ENCODE measurements at places on chromosomes 2 and 18.
A peak's percentile ranks its signal among the peaks of the same experiment; 100 is the strongest.

DNA sequence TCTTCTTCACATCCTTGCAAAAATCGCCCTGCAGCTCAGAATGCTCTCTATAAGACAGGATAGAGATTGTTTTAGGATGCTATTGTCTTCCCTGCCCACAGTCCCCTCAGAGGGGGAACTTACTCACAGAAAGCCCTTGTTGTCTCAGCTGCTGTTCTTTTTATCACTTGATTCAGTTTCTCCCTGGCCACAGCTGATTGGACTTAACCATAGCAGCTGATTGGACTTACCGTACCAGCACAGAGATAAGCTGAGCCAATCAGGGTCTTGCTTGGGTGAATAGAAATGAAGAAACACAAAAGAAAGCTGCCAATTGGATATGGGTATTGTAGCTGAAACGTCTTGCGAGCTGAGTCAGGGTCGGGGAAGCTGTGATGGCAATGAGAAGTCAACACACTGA, 194.2 kb upstream of the MEX3C start:
- DNase-seq: no peak

- DNase-seq: no peak
Measured at GRCh38 chr2:114543236-114543766, 100.9 kb downstream of the DPP10 start.

- no peak for DNase-seq
Measured at GRCh38 chr2:177052471-177052870, 160.1 kb upstream of the HNRNPA3 start.

DNA sequence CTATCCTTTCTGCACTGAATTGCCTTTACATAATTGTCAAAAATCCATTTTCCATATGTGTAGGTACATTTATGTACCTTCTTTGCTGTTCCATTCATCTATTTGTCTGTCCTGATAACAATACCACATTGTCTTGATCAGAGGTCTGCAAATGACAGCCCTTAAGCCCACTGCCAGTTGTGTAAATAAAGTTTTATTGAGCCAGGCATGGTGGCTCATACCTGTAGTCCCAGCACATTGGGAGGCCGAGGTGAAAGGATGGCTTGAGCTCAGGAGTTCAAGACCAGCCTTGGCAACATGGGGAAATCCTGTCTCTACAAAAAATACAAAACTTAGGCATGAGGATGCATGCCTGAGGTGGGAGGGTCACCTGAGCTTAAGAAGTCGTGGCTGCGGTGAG, 121.0 kb downstream of the TFCP2L1 start:
- DNase-seq: no peak

DNA sequence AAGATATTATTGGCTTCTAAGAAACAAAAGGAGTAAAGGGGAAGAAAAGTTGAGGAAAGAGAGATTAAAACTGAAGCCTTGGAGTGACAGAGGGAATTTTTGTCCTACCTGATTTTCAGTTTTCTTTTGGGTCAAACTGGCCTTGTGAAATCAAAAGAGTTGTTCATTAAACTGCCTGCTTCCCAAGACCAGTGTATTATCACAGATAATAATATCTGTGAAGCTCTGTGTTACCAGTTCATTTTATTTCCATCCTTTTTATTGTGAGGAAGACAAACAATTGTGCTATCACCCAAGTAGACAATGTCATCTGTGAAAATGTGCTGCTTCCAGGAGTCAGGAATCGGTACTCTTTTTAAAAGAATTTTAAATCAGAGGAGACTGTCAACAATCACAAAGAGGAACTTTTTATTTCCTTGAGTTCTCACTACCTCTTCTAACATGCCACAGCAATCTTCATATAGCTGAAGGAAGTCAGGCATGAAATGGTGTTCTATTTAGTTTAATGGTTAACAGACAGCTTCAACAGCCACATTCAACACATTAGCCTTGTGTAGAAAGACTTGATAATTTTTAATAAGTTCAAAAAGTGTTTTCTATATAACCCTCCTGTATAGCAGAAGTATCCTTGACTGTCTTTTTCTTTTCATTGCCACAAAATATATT, 554.8 kb downstream of the PIK3C3 start:
- no peak for DNase-seq

- no peak for DNase-seq
Measured at GRCh38 chr18:29459972-29460371, 1283.0 kb upstream of the CDH2 start.

- DNase-seq: no peak
Measured at GRCh38 chr18:40063488-40063887, 1891.5 kb upstream of the PIK3C3 start.

DNA sequence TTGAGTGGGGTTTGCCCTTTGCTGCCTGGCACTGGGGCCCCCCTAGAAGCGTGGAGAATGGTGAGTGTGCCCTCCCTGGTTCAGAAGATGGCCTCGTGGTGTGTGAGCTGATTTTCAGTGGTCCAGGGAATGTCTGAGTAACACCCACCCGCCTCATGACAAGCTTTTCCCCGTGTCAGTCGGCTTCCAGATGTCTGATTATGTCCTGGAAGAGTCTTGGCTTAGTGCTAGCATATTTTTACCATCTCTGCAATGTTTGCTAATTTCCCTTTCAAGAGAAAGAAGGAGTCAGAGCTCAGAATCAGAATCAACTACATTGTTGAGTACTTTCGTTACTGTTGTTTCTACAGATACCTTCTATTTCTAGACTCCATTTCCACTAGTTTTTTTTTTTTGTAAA, 214.7 kb downstream of the SEPTIN10 start:
- DNase-seq: no peak

- no peak for DNase-seq
Measured at GRCh38 chr2:10760794-10761504, 39.5 kb downstream of the ATP6V1C2 start.

GRCh38 chr2:24439280-24439970, 51.6 kb upstream of the NCOA1 start:
- DNase-seq: no peak

GRCh38 chr18:39455285-39455684, 1889.7 kb upstream of the CELF4 start:
- peak; percentile 74 for DNase-seq

GRCh38 chr18:27184115-27185024, 738 bp downstream of the CHST9 start:
- no peak for DNase-seq

GRCh38 chr2:32697156-32697555, 69.3 kb downstream of the TTC27 start:
- peak; percentile 74 for DNase-seq
